ENCODE measurements at places on chromosomes 11 and 22.

DNA sequence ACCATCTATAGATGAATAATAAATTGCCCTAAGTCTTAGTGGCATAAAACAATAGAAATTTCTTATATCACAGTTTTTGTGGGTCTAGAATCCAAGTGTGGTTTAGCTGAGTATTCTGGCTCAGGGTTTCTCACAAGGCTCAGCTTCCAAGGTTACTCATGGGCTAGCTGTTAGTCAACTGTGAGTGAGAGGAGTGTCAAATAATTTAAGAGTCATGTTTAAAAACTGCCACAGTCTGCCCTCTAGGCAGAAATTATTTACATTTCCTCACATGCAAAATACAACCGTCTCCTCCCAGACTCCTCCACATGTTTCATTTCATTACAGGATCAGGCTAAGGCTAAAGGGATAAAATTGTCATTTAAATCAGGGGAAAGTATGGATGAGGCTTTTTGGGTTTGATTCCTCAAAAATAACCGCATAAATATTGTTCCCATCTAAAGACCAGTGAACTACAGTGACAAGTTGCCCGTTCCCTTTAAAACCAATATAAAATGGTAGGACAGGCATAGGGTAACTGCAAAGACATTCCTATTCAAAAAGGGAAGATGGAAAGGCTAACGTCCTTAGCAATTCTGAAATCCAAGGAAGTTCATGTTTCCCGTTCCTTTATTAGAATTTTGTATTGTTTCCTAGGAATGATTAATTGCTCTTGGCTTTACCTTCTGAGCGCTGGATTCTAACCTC lies 324.3 kb downstream of the DYNC2H1 start:
- DNase-seq, result no peak

GRCh38 chr11:122676638-122677037 lies 21.1 kb downstream of the UBASH3B start:
- no peak for DNase-seq

DNA sequence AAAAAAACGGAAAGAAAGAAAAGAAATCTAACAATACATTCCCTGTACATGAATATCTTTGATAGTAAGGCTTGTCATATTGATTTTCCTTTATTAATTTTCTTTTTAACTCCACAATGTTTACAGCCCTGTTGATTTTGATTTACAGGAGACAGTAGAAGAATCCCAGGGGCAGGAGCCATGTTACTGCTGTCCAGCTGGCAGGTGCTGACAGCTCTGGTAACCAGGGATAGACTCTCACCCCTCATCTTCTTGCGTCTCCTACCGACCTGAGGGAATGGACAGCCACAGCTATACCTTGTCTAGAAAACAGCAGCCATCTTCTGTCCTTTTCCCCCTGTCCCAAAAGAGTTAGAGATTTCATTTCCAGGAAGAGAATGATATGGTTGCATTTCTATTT lies 37.4 kb downstream of the PRDM10 start:
- DNase-seq, result no peak

GRCh38 chr22:50305923-50306566 lies 1.4 kb downstream of the PLXNB2 start:
- DNase-seq, result peak; percentile 95

GRCh38 chr11:66843776-66844495 lies 695 bp downstream of the RCE1 start:
- no peak for DNase-seq

- no peak for DNase-seq
Measured at GRCh38 chr11:92473736-92474135, 249.1 kb downstream of the FAT3 start.

GRCh38 chr11:120854988-120855387 lies 168.9 kb upstream of the TBCEL start:
- no peak for DNase-seq

GRCh38 chr11:124865902-124866851 lies 945 bp downstream of the ROBO3 start:
- peak; percentile 53 for DNase-seq

DNA sequence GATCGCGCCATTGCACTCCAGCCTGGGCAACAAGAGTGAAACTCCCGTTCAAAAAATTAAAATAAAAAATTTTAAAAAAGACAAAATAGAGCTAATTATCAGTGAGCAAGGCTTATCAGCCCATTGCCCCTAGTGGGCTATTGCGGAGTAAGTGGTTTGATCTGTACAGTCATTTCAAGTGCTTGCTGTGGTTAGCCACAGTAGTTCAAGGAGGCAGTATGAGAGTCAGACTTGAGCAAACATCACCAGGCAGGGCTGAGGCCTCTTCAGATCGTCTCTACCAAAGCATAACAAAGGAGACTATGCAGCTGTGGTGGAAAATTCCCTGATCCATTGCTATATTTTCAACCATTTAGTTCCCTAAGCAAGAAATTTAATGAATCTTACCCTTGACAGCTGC lies 4.3 kb upstream of the SBF2 start:
- DNase-seq, result no peak

DNA sequence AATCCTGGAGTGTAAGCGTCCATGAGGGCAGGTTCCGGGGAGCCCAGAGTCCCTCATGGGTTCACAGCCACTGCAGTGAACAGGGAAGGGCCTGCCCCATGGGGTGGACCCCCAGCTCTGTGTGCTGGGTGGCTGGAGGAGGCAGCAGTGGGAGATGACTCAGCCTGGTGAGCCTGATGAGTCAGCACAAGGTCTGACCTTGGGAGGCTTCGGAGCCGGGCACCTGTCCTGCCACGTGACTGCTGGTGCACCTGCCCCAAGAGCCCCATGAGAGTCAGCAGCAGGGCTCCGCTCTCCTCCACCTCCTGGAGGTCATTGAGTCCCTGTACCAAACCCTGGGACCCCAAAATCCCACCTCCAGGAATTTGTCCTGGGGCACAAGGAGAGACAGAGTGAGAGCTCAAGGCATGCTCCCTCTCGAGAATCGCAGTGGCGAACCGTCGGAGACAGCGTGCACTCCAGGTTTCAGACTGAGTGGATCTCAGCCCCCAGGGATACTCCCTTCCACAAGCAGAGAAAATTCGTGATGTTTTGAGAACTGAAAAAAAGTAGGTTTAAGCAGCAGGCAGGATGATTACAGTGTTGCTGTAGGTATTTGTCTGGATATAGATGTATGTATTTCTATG lies 1221.7 kb downstream of the BRD1 start:
- DNase-seq, result no peak

- no peak for DNase-seq
Measured at GRCh38 chr22:27651486-27651885, 150.1 kb downstream of the MN1 start.

GRCh38 chr11:83222499-83222898 lies 29.0 kb downstream of the ANKRD42 start:
- DNase-seq, result no peak

GRCh38 chr11:93945596-93945995 lies 75.6 kb upstream of the HEPHL1 start:
- no peak for DNase-seq

- no peak for DNase-seq
Measured at GRCh38 chr11:18016789-18017188, 3.9 kb upstream of the SERGEF start.

- DNase-seq, result no peak
Measured at GRCh38 chr22:44718418-44718817, 16.4 kb downstream of the PRR5 start.

GRCh38 chr11:96127596-96127959 lies 203.7 kb upstream of the MTMR2 start:
- no peak for DNase-seq

- DNase-seq, result peak; percentile 61
Measured at GRCh38 chr11:73980001-73980961, 2.4 kb downstream of the UCP2 start.

GRCh38 chr11:121418625-121419114 lies 33.4 kb upstream of the SORL1 start:
- peak; percentile 90 for DNase-seq

GRCh38 chr11:5992604-5993251 lies 5.9 kb upstream of the OR52L1 start:
- DNase-seq, result peak; percentile 35

DNA sequence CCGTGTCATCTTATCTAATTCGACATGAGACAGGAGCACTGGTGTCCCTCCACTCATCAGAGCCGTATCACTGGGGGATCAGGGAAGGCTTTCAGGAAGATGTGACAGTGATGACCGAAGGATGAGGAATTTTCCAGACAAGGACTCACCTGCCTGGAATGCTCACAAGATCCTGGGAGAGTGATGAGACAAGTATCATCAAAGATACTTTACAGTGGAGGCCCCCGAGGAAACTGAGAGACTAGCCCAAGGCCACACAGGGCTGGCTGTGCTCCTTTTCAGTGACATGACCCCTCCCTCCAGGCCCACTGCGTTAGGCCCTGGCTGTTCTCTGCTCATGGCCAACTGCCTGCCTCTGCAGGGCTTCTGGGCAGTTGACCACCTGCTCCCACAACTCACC lies 13.0 kb downstream of the CLPB start:
- DNase-seq, result no peak

- no peak for DNase-seq
Measured at GRCh38 chr11:92865352-92865751, 104.1 kb upstream of the MTNR1B start.

- peak; percentile 26 for DNase-seq
Measured at GRCh38 chr11:57513911-57514537, 1.5 kb downstream of the SLC43A1 start.

- no peak for DNase-seq
Measured at GRCh38 chr11:69975822-69976221, 102.3 kb upstream of the ANO1 start.

DNA sequence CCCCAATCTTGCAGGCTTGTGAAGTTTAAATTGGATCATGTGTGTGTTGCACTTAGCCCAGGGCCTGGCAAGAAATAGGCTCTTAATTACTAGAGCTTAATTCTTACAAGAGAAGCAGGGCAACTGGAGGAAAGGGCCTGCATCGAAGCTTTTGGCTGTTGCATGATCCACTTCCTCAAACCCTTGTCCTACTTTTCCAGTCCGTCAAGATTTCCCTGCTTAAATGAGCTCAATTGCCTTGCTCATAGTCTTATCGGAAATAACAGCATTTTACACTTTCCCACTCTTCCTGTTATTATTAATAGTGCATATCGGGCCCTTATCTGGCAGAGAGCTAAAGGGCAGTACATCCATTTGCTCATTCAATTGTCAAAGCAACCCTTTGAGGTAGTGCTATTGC lies 18.1 kb downstream of the DTX4 start:
- DNase-seq, result peak; percentile 54

DNA sequence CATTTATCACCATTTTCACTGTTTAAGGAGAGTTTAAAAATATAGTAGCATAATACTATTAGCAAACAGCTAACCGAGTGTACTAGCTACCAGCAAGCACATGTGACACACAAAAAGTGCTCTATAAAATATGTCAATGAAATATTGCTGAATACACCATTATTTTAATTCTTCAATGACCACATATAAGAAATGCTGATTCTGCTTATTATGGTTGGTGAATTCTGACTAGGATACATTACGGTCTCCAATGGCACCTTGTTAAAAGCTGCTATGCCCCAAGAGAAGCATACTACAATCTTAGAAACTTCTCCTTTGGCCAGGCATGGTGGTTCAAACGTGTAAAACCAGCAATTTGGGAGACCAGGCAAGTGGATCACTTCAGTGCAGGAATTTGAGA lies 129.8 kb downstream of the MRTFA start:
- no peak for DNase-seq

DNA sequence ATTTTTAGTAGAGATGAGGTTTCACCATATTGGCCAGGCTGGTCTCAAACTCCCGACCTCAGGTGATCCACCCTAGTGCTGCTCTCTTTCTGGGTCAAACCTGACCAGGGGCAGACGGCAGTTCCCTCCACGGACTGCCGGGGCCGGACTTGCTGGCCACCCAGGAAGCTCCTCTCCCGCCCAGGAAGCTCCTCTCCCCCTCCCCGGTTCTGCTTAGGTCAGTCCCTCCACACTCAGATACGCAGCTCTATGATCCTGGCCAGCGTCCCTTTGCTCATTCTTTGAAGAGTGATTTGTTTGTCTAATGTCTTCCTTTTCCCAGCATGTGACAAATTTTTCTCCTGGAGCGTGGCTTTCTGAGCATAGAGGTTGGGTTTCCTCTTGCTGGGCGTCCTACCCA lies 125.3 kb upstream of the B3GAT1 start:
- DNase-seq, result no peak

DNA sequence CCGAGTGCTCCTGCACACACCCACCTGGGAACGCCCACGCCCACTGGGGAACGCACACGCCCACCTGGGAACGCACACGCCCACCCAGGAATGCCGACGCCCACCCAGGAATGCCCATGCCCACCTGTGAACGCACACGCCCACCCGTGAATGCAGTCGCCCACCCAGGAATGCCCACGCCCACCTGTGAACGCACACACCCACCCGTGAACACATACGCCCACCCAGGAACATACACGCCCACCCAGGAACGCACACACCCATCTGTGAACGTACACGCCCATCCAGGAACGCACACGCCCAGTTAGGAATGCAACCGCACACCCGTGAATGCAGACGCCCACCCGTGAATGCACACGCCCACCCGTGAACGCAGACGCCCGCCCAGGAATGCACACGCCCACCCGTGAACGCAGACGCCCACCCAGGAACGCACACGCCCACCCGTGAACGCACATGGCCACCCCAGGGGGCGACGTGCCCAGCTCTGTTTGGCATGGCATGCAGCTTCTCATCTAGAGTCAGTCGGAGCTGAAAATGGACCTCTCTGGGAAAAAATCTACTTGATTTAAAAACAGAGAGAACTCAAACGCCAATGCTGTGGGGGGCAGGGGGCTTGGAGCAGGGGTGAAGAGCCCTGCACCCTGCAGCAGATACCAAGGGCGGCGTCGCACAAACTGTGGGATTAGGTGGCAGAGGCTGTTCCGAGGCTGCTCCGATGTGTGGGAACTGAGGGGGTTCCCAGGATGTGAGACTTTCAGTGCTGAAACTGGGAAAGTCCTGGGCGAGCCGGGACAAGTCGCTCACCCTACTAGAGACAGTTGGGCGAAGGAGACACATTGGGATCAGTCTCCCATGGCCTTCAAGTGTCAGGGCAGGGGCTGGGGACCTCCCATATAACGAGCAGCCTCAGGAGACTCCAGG lies 83.3 kb downstream of the MYEOV start:
- DNase-seq, result no peak

DNA sequence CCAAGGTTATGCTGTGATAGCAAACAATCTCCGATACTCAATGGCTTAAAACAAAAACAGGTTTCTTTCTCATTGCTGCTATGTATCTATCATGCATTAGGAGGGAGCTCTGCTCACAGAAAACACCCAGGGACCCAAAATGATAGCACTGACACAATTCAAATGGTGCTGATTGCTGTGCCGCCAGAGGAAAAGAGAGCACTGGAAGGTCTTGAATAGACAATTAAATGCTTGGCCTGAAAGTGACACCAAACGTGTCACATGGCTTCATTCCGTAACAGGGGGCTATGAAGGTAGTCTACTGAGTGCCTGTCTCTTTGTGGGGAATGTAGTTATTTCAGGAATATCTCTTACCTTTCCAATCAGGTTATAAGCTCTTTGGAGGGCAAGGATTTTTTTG lies 94.2 kb downstream of the FAR1 start:
- DNase-seq, result no peak

- no peak for DNase-seq
Measured at GRCh38 chr22:37599153-37599552, 9.5 kb upstream of the GGA1 start.

DNA sequence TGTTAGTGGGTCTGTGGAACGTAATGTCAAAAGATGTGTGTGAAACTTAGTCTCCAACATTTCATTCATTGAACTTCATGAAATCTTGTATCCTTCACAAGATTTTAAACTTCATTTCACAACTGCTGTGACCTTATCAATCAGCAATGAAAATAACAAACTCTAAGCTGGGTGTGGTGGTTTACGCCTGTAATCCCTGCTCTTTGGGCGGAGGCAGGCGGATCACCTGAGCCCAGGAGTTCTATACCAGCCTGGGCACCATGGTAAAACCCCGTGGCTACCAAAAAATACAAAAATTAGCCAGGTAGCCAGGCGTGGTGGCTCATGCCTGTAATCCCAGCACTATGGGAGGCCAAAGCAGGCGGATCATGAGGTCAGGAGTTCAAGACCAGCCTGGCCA lies 5.1 kb downstream of the CHKA start:
- DNase-seq, result no peak

Data from suppressor macrophage treated with lipopolysaccharide for 4 hours (primary cell).